ENCODE measurements at places on chromosomes 7 and 10. TPM values are rescaled to one million over a fixed set of nuclear protein-coding genes. Genes with fewer than 3 reads are reported as not detected.

Gene DIP2C
- 0.78 TPM for polyA plus RNA-seq

Gene SCRN1
- polyA plus RNA-seq: 8.9 TPM

- no peak for DNase-seq
Measured at GRCh38 chr10:75640803-75641202, 209.4 kb downstream of the LRMDA start.

Gene ZKSCAN5
- 2.8 TPM for polyA plus RNA-seq

Gene PAX2
- polyA plus RNA-seq: not detected

DNA sequence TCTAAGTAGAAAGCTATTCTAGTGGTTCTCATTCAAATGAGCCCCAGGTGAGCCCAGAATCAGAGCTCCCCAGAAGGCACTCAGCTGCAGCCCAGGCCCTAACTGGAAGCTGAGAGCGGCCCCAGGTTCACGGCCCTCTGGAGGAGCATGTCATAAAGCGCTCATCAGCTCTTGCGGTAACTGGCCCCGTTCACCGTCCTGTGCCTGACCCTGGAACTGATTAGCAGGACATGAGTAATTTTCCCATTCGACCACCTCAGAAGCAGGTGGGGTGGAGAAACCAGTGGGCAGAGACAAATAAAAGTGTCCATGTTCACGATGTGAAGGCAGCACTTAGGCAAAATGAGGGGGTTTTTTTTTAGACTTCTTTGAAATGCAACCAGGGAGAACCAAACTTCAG, 136.1 kb upstream of the LYZL2 start:
- DNase-seq: no peak

Gene SPDYE6
- 0.18 TPM for polyA plus RNA-seq

Gene MYO1G
- polyA plus RNA-seq: 105 TPM

- no peak for DNase-seq
Measured at GRCh38 chr10:33041783-33042437, 83.9 kb upstream of the ITGB1 start.

GRCh38 chr7:28408105-28408959, 4.0 kb upstream of the CREB5 start:
- no peak for DNase-seq

DNA sequence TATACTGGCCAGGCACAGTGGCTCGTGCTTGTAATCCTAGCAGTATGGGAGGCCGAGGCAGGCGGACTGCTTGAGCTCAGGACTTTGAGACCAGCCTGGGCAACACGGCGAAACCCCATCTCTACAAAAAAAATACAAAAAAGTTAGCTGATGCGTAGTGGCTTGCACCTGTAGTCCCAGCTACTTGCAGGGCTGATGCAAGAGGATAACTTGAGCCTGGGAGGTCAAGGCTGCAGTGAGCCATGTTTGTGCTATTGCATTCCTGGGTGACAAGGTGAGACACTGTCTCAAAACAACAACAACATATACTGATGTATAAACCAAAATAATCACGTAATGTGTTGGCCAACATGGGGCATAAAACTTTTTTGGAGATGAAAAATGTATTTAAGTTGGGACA, 6.4 kb upstream of the NPM3 start:
- DNase-seq: no peak

DNA sequence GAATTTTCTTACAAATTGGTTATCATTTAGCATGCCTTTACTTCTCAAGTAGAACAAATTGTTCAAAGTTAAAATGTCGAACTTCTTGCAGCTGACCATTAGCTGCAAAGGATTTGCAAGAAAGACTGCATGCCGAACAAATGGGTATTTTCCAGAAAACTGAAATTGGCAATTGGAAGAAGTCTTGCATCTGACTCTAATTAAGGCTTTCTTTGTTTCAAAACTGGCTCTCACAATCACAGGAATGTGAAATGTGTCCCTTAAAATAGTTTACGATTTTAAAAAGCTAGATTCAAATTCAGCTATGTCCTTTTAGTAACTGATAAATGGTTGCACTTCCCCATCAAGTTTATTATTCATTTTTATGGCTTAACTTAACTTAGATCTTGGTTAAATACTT, 207.9 kb downstream of the ARL4A start:
- no peak for DNase-seq

DNA sequence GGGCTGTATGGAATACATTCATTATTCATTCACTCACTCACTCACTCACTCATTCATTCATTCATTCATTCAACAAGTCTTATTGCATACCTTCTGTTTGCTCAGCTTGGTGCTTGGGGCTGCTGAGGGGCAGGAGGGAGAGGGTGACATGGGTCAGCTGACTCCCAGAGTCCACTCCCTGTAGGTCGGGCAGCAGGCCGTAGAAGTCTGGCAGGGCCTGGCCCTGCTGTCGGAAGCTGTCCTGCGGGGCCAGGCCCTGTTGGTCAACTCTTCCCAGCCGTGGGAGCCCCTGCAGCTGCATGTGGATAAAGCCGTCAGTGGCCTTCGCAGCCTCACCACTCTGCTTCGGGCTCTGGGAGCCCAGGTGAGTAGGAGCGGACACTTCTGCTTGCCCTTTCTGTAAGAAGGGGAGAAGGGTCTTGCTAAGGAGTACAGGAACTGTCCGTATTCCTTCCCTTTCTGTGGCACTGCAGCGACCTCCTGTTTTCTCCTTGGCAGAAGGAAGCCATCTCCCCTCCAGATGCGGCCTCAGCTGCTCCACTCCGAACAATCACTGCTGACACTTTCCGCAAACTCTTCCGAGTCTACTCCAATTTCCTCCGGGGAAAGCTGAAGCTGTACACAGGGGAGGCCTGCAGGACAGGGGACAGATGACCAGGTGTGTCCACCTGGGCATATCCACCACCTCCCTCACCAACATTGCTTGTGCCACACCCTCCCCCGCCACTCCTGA, 2.4 kb downstream of the EPO start:
- DNase-seq: no peak

GRCh38 chr10:65548001-65548400, 1377.8 kb upstream of the LRRTM3 start:
- DNase-seq: no peak

- DNase-seq: no peak
Measured at GRCh38 chr7:133095119-133095671, 13.3 kb upstream of the CHCHD3 start.

DNA sequence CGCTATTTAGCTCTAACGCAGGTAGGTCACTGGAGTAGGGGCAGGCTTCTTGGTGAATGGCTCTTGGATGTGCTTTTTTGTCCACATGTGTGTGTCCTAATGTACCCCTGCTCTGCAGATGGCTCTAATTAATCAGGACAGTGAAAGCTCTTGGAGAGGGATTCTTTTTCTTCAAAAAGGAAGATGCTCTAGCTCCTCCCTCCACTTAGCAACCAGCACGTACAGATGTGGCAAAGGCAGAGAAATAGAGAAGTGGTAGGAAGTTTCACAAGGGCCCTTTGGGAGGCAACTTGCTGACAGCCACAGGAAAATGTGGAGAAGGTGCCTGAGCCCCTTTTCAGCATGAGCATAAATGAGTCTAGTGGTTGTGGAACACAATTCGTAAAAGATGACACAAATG, 221.7 kb downstream of the PLXNA4 start:
- DNase-seq: no peak

GRCh38 chr10:127899766-127900387, 7.0 kb upstream of the PTPRE start:
- no peak for DNase-seq

GRCh38 chr10:29749150-29749549, 114.4 kb upstream of the SVIL start:
- DNase-seq: no peak

Gene BTBD16
- not detected for polyA plus RNA-seq

DNA sequence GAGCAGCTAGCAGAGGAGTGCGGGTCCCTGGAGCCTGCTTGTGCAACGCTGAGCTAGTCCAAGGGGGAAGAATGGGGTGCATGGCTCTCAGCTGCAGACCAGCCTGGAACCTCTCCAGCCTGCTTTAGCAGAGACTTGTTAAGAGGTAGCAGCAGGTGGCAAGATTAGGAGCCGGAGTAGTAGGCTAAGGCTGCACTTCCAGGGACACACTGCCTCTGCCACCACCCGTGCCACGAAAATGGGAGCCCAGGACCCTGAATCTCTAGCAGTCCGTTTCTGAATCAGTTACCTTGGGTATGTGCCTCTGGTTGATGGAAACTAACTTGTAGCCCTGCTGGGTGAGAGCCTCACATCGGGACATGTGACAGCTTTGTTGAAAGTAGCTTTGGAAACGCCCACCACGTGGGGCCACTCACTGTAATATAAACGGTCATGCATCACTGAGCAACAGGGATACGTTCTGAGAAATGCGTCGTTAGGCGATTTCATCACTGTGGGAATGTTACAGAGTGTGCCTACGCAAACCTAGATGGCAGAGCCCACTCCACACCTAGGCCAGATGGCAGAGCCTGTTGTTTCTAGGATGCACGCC, 25.9 kb downstream of the HTRA1 start:
- DNase-seq: no peak

DNA sequence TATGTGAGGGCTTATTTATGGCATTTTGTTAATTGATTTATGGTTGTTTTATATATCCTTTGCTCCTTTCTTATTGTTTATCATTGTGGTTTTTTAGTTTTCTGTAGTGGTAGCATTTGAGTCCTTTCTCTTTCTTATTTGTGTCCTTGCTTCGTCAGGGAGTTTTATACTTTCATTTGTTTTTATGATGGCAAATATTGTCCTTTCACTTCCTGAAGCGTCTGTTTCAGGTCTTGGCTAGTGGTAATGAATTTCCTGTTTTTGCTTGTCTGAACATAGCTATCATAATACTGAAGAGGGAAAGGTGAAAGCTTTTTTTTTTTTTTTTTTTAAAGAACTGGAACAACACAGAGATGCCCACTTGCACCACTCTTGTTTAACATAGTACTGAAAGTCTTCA, 228.2 kb downstream of the ATRNL1 start:
- DNase-seq: no peak

GRCh38 chr7:133781486-133782090, 345.6 kb upstream of the LRGUK start:
- DNase-seq: no peak

DNA sequence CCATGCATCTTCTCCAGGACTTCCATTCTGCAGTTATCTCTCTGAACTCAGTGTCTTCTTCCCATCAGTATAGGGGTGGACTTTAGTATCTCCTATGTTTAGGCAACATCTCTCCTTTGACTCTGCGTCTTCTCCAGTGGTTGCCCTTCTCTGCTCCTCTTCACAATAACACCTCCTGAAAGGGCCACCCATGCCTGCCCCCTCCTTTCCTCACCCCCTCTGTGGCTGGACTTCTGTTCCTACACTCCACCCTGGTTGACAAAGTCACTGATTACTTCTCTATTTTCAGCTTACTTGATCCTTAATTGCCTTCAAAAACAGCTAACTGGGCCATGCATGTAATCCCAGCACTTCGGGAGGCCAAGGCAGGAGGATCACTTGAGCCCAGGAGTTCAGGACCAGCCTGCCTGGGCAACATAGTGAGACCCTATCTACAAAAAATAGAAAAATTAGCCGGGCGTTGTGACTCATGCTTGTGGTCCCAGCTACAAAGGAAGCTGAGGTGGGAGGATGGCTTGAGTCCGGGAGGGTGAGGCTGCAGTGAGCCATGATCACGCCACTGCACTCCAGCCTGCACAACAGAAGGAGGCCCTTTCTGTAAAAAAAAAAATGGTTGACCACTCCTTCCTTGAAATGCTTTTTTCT, 13.7 kb downstream of the SRGN start:
- DNase-seq: no peak

DNA sequence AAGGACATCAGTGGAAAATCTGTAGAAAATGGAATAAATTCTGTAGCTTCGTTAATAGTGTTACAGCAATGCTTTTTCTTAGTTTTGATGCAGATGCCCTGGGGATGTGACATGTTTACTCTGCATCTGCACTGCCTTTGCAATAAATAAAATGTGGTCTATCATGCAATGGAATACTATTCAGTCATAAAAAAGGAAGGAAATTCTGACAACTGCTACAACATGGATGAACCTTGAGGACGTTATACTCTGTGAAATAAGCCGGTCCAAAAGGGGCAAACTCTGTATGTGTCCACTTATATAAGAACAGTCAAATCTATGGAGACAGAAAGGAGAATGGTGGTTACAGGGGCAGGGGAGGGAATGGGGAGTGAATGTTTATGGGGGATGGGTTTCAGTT, 13.5 kb downstream of the GRIFIN start:
- no peak for DNase-seq

DNA sequence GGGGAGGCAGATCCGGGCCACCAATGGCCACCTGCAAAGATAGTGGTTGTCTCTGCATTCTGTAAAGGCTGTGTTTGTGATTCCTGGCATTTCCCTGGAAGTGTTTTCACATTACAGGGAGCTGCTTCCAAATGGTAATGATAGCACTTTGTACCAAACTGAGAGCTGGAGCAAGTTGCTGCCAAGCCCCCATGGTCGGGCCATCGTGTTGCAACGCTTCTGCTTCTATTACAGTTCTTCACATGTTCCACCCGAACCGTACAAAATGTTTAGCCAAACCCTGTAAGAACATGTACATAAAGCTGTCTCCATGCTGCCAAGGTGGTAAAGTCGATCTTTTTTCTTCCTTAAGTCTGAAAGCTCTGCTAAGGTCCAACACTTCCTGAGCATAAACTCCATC, 397.7 kb upstream of the NFE2L3 start:
- no peak for DNase-seq

GRCh38 chr7:123712619-123713018, 36.2 kb downstream of the WASL start:
- DNase-seq: no peak

DNA sequence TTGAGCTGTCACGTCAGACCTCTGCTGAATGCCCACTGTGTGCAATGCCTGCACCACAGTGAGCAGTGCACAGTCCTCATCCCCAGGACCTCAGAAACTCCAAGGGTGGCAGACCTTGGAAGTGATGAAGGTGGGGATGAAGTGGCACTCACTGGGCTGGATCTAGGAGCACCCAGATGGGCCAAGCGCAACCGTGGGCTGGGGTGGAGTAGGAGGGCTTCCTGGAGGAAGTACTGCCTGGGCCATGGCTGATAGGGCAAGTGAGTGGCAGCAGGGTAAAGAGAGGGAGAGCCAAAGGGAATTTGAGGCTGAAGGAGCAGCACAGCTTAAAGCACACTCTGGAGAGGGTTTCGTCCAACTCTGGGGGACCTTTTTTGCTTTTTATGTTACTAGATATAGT, 52.3 kb downstream of the RBM20 start:
- DNase-seq: no peak

DNA sequence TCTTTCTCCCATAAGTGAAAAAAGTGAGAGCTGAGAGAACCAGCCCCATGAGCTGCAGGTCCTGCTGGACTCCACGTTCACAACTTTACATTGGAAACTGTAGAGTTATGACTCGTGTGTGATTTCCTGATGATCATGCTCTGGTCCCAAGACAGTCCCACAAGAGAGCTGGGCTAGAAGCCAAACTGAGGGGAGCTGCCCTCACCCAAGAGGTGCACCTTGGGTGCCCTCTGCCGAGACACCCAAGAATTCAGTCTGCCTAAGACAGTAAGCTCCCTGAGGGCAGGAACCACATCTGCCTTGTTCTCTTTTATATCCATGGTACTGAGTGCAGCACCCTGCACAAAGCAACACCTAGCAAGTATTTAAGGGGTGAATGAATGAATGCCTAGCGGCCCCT, 112.8 kb upstream of the SFMBT2 start:
- DNase-seq: no peak

DNA sequence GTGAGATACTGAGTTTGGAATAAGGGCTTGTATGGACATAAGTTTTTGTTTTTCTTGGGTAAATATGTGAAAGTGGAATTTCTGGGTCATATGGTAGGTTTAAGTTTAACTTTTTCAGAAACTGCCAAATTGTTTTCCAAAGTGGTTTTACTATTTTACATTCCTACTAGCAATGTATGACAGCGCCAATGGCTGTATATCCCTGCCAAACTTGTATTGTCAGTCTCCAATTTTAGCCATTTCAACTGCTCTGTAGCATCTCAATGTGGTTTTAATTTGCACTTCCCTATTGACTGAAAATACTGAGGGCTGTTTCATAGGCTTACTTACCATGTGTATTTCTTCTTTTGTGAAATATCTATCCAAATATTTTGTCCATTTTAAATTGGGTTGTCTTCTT, 90.5 kb upstream of the ZNF32 start:
- no peak for DNase-seq

All from naive B cell (primary cell).